ENCODE measurements at places on chromosomes 1 and 21.

GRCh38 chr1:27689423-27690173 is 17.6 kb upstream of the IFI6 start:
- DNase-seq, result no peak

DNA sequence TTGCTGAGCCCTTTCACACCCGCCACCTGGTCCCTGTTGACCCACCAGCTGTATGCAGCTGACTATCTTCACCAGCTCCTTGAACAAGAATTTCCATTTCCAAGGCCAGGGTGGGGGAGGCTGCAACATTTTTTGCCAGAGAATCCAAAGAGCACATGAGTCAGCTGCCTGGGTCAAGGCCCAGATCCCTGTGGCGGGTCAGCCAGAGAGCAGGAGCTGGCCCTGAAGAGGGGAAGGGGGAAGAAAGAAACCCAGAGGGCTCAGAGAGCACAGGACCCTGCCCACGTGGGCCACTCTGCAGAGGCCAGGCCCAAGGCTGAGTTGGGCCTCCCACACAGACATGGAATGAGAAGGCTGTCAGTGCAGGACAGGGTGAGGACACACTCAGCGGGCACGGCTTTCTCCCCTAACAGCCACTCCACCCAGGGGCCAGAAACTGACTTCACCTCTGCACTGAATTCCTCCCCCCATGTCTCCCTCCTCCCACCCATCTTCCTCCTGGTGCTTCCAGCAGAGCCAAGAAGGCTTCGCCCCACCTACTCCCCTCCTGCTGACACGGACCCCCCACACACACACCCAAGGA is 28.9 kb downstream of the S100A6 start:
- no peak for DNase-seq

- DNase-seq, result no peak
Measured at GRCh38 chr1:14137411-14138134, 437.6 kb downstream of the PRDM2 start.

DNA sequence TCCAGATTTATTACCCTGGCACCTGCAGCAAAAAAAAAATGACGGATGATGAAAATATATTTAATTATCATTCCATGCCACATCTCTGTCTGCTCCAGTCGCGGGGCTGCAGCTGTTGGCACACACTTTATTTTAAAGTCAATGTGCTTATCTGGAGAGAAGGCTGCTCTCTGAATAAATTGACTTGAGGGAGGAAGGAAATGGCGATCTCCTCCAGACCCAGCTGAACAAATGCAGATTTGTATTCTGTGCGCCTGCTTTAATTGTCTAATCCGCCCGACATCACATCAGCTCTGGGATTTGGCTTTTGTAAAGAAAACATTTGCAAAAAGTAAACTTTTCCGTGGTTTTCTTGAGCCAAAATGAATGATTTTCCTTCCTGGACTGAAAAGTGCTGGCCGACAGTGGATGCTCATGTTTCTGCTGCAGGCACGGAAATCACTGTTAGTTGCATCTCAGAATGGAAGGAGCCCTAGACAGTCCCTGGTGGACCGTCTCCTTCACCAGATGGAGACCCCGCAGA is 150.2 kb downstream of the CAMTA1 start:
- no peak for DNase-seq

- no peak for DNase-seq
Measured at GRCh38 chr1:2194319-2194897, at the start of gene FAAP20. Gene FAAP20, minus strand, starts transcription at chr1:2194772. Its CDS starts 23 bp downstream, at chr1:2194749.

DNA sequence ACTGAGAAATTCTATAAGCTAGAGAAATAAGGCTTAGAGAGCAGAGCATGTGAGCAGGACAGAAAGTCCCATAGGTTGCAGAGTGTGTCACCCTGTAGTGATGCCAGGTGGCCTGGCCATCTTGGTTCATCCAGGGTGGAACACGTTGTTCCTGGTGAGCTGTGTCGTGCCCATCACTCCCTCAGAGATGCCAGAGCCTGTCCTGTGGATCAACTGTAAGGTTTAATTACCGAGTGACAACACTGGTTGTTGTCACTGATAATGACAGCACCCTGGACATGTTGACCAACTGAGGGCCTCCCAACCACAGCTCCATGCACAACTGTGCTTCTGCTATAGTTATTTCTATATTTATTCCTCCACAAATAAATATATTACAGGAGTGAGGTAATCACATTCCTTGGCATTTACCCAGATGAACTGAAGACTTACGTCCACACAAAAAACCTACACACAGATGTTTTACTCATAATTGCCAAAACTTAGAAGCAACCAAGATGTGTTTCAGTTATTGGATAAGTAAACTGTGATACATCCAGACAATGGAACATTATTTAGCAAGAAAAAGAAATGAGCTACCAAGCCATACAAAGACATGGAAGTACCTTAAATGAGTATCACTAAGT is 6.2 kb downstream of the C1orf198 start:
- DNase-seq, result no peak

- no peak for DNase-seq
Measured at GRCh38 chr1:150444232-150444631, 43.0 kb upstream of the TARS2 start.

DNA sequence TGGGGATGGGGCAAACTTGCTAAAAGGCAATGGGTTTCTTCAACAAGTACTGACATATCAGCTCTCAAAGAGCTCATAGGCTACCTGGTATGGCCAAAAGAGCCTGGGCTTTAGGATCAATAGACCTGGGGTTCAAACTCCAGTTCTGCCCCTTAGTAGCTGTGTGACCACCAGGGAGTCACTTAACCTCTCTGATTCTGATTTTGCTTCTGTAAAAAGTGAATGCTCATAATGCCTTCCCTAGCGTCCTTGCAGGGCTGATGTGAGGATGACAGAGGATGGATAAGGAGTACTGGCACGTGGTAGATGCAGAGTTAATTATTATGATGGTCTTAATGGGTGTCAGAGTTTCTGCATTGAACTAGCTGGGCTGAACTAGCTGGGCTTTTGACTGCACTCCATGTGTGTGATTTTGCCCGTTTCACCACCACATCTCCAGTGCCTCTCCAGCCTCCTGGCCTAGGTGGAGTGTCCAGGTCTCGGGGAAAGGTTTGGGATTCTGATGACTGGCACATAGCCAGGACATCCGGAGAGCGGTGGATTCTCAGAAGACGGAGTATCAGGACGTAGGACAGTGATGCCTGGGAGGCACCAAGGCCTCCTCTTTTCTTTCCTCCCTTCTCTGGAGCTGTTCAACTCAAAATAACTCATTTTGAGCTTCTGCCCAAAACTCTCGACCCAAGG is 15.2 kb downstream of the DISP3 start:
- DNase-seq, result no peak

DNA sequence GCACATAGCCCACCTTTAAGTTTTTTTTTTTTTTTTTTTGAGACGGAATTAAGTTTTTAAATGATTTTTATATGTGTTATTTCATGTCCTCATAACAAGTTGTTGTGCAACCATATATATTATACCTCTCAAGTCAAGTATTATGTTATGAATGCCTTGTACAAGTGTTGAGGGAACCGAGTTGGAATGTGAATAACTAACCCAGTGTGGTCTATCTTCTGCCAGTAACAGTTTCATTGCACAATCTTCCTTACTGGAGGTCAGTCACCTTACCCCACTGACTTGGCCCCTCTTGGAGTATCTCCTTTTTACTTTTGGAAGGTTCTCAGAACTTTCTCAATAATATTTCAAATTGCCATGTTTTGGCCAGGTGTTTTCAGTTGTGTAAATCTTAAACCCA is 201.9 kb downstream of the CACNA1E start:
- DNase-seq, result no peak

- no peak for DNase-seq
Measured at GRCh38 chr1:47409311-47410067, 6.6 kb upstream of the FOXE3 start.

GRCh38 chr21:26140164-26140579 is 30.4 kb downstream of the APP start:
- DNase-seq, result no peak

GRCh38 chr1:66750577-66750976 is 1.7 kb upstream of the DYNLT5 start:
- DNase-seq, result no peak

GRCh38 chr1:233641029-233641428 is 27.1 kb downstream of the KCNK1 start:
- no peak for DNase-seq

GRCh38 chr1:119986007-119986497 is 83.4 kb downstream of the NOTCH2 start:
- no peak for DNase-seq

- DNase-seq, result no peak
Measured at GRCh38 chr1:183205196-183205781, 19.2 kb downstream of the LAMC2 start.

GRCh38 chr1:45669859-45670655 is 16.3 kb downstream of the GPBP1L1 start:
- DNase-seq, result no peak

DNA sequence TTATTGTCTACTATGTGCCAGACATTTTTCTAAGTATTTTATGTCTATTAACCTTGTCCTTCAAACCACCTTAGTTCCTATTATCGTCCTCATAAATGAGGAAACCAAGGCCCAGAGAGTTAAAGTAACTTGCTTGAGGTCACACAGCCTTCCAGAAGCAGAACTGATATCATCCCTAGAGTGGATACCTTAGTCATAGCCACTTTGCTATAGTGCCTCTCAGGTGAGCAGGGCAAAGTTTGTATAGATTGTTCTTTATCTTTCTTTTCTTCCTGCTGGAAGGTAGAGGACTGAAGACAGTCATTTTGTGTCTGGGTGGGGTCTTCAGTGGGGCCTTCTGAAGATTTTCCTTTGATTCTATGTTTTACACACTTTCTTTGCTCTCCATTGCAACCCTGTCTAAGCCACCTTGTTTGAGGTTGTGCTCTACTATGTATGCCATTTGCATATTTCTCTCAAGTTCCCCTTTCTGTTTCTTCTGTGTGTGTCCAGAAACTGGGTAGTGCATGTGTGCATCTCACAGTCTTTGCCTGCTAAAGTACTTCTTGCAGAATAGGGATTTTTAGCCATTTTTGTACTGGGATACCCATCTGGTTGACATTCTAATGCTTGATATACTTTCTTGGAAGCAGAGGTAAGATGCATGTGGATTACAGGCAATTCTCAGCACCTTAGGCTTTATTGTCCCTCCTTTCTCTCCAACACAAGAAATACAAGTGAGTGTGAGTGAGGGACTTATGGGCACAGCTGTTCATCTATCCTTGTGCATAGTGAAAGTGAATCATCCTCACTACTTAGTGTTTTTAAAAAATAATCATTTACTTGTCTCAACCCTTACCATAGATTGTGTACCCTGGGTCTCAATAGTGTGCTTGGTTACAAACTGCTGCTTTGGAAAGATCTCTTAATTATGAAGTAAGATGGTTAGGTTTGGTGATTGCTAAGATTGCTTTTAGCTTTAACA is 207.6 kb upstream of the HMCN1 start:
- no peak for DNase-seq

DNA sequence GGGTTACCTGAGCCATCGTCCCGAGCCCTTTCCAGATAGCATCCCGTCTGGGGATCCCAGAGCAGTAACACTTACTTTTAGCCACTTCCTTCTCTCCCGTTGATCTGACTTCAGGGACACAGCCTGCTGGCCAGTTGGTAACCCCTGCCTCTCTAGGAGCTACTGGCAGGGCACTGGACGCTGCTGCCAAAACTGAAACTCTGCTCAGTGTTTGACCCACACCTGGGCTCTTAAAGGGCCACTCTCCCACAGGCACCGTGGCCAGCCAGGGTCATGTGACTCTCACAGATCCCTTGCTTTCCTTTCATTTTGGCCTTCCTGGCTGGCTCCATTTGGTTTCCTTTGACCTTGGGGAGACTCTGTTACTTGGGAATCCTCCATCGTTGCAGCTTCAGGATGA is at the start of gene PIGR:
PIGR (minus strand) TSS at position 206 of the 400 bp plus-strand sequence. CDS start 5,935 bp downstream, outside the sequence.
- no peak for DNase-seq

DNA sequence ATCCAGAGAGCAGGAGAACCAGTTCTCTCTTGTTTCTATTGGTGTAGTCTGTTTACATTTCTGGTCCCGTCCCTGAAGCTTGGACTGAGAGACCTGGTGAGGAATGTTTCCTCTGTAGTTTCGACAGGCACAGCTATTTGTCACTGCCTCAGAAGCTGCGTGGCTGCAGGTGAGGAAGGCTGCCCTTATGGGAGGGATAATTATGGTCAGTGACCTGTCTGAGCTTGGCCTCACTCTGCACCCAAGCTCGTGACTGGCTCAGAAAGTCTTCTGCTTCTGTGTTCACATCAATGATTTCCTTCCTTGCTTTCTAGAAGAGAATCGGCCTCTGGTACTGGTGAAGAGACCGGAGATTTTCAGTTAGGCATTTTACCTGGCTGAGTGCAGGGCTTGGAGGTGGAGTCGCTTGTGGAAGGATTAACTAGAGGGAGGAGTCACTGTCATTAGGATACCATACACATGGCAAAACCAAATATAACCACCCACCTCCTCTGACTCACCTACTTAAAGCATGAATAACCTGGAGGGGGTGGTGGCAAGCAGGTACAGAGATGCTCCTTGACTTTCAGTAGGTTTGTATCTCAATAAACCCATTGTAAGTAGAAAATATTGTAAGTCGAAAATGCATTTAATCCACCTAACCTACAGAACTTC is 19.9 kb upstream of the WDR26 start:
- DNase-seq, result no peak

DNA sequence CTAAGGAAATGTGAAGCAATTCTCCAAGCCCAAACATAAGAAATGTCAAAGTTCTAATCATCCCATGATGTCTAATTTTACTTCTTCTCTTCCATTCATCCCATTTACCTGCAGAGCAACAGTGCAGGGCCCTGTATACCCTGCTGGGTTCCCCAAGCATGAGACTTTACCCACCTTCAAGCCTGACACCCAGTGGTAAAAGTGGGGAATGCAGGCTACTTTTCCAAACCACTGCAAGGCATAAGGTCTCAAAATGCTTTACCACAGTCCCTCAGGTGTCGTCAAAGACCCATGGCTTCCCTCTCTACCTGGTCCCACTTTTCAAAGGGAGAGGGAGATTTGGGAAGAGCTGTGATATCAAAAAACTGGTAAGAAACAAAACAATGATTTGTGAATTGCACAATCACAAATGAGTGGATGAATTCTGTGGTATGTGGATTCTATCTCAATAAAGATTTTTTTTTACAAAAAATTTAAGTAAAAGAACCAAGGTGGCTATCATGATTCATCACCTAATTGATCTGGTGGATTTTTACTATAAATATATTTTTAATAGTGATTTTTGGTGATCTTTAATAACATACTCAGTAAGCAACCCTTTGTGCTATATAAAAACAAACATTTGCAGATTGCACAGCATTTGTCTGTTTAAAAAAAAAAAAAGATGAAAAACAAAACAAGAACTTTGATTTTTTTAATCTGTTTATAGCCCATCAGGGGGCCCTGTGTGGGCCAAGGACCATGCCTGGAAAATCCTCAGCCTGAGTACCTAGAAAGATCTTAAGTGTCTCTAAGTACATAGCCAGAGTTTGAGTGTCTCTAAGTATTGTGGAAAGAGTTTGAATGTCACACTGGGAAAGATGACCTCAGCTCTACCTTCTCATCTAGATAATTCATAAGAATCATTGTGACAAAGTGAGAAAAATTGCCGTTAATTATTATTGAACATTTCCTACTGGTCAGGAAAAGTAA is 73.1 kb upstream of the GJB5 start:
- no peak for DNase-seq

- no peak for DNase-seq
Measured at GRCh38 chr1:12649971-12650421, 6.1 kb downstream of the AADACL4 start.

GRCh38 chr1:229079016-229079595 is 191.8 kb upstream of the RAB4A start:
- no peak for DNase-seq

GRCh38 chr1:36876990-36877389 is 157.3 kb downstream of the GRIK3 start:
- no peak for DNase-seq
